Peyer's patch (tissue), 4 donors: ENCODE measurements at places on chromosomes 13 and 19.
A peak's percentile ranks its signal among the peaks of the same experiment; 100 is the strongest.

- H3K4me1 ChIP-seq, result no peaks in the 10 kb centered on the region
- DNase-seq, result no peak
- H3K4me3 ChIP-seq, result no peak overlapping the region
- no peaks in the 10 kb centered on the region for H3K36me3 ChIP-seq
- no peaks in the 10 kb centered on the region for H3K27me3 ChIP-seq
- no peak overlapping the region for H3K27ac ChIP-seq
Observed at GRCh38 chr13:105353654-105354053, 1181.8 kb downstream of the EFNB2 start.

DNA sequence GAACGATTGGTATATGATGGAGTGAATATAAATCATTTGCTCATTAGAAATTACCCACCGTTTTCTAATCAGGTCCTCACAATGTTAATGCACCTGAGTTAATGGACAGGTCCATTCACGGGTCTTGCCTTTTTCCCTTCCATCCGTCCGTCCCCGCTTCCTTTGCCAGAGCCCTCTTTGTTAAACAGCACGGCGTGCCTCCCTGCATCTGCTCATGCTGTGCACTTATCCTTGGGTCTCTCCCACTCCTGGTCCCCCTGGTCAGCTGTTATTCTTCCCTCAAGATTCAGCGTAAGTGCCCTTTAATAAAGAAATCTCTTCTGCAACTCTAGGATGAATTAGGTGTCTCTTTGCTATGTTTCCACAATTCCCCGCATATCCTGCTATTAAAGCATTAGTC lies 324.5 kb downstream of the DNAJC15 start:
- H3K4me3 ChIP-seq, result no peak overlapping the region
- no peak for DNase-seq
- no peaks in the 10 kb centered on the region for H3K27me3 ChIP-seq
- no peak overlapping the region for H3K27ac ChIP-seq

DNA sequence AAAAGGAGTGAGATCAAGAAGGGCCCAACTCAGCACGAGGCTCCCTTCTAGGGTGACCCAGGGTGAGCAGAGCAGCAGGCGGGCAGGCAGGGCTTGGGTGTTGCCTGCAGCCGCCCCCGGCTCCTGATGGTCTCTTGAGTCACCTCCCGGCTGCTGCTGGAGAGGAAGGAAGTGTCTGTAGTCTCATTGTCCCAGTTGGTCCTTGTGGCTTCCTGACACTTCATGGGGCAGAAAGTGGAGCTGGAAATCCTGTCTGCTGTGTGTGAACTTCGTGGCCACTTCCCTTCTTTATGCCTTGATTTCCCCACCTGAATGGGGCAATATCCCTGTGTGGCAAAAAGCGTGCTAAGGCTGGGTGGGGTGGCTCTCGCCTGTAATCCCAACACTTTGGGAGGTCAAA lies 2.5 kb downstream of the MAP1S start:
- no peak overlapping the region for H3K27ac ChIP-seq
- H3K4me1 ChIP-seq, result peaks cover 8% of the 10 kb centered on the region
- no peaks in the 10 kb centered on the region for H3K36me3 ChIP-seq
- no peak overlapping the region for H3K4me3 ChIP-seq
- no peak for DNase-seq
- H3K27me3 ChIP-seq, result no peaks in the 10 kb centered on the region

GRCh38 chr19:47352095-47352494 lies 3.0 kb downstream of the DHX34 start:
- H3K4me3 ChIP-seq, result no peak overlapping the region
- DNase-seq, result no peak
- no peaks in the 10 kb centered on the region for H3K27me3 ChIP-seq
- no peaks in the 10 kb centered on the region for H3K36me3 ChIP-seq
- H3K4me1 ChIP-seq, result no peaks in the 10 kb centered on the region

DNA sequence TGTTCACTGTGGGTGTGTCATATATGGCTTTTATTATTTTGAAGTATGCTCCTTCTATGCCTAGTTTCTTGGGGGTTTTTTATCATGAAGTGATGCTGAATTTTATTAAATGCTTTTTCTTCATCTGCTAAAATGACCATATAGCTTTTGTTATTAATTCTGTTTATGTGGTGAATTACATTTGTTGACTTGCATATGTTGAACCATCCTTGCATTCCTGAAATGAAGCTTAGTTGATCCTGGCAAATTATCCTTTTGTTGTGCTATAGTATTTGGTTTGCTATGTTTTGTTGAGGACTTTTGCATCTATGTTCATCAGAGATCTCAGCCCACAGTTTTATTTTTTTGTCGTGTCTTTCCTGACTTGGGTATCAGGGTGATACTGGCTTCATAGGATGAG lies 12.1 kb downstream of the GPC6 start:
- no peaks in the 10 kb centered on the region for H3K27me3 ChIP-seq
- H3K27ac ChIP-seq, result no peak overlapping the region
- no peaks in the 10 kb centered on the region for H3K36me3 ChIP-seq
- DNase-seq, result no peak

DNA sequence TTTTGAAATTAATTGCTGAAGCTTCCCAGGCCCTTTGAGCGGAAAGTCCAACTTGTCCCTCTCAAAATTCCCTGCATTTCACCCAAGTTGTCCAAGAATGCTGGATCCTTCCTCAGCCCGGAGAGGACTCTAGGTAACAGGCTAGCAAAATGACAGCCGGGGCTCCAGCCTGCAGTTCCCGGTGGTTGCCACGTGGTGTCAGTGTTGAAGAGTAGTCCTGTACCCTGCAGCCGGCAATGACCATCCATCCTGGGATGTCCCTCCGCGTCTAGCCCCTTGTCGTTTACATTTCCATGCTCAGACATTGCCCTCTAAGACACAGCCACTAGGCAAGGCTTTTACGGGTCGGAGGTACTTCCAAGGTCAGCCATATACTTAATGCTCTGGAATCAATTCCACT lies 31.4 kb upstream of the MTIF3 start:
- no peaks in the 10 kb centered on the region for H3K27me3 ChIP-seq
- no peak overlapping the region for H3K27ac ChIP-seq
- no peaks in the 10 kb centered on the region for H3K4me1 ChIP-seq
- no peaks in the 10 kb centered on the region for H3K36me3 ChIP-seq
- peak; percentile 61 for DNase-seq

DNA sequence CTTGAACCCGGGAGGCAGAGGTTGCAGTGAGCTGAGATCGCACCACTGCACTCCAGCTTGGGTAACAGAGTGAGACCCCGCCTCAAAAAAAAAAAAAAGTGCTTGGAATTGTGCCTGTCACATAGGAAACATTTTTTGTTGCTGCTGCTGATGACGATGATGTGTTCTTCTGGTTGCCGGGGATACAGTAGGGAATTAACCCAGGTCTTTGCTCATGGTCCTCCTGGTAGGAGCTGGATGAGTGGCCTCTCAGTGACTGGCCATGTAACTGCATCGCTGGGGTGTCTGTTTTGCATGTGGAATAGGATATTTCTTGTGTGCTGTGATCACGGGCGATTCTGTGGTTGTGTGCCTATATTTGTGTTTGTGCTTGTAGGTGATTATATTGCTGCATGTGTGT lies 4.7 kb upstream of the CNFN start:
- no peak overlapping the region for H3K27ac ChIP-seq
- no peak for DNase-seq
- H3K4me3 ChIP-seq, result no peak overlapping the region
- no peaks in the 10 kb centered on the region for H3K36me3 ChIP-seq

DNA sequence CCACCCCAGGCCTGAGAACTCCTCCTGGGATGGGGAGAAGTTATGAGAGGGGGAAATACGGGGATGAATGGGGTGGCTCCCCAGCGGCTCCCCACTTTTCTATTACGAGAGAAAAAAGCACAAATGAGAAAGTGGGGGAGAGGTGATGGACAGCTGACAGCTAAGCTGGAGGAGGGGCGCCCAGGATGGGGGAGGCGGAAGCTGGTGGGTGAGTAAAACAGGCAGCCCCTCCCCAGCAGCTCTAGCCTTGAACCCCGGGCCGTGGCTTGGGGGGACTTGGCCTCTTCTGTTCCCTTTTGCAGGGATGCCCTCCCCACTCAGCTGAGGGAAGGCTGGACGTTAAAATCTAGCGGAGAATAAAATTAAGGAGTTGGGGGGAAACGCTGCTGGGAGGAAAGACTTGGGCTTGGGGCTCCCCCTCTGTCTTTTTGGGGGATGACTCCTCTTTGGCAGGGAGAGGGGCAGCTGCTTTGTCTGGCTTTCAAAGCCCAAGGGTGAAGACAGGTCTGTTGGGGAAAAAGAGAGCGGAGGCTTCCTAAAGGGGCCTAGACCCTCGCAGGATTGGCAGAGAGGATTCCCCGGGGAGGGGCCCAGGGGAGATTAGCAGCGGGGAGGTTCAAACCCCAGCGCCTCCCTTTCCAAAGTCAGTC lies 1.4 kb upstream of the SAMD1 start:
- peaks cover 12% of the 10 kb centered on the region for H3K4me1 ChIP-seq
- H3K4me3 ChIP-seq, result peak overlapping the region; percentile 83
- H3K36me3 ChIP-seq, result peaks cover 19% of the 10 kb centered on the region
- DNase-seq, result peak; percentile 74
- no peaks in the 10 kb centered on the region for H3K27me3 ChIP-seq

GRCh38 chr19:50657712-50658440 lies 8.6 kb downstream of the C19orf81 start:
- H3K36me3 ChIP-seq, result no peaks in the 10 kb centered on the region
- peak; percentile 85 for DNase-seq
- no peak overlapping the region for H3K4me3 ChIP-seq
- no peak overlapping the region for H3K27ac ChIP-seq
- H3K4me1 ChIP-seq, result peaks cover 16% of the 10 kb centered on the region
- no peaks in the 10 kb centered on the region for H3K27me3 ChIP-seq

DNA sequence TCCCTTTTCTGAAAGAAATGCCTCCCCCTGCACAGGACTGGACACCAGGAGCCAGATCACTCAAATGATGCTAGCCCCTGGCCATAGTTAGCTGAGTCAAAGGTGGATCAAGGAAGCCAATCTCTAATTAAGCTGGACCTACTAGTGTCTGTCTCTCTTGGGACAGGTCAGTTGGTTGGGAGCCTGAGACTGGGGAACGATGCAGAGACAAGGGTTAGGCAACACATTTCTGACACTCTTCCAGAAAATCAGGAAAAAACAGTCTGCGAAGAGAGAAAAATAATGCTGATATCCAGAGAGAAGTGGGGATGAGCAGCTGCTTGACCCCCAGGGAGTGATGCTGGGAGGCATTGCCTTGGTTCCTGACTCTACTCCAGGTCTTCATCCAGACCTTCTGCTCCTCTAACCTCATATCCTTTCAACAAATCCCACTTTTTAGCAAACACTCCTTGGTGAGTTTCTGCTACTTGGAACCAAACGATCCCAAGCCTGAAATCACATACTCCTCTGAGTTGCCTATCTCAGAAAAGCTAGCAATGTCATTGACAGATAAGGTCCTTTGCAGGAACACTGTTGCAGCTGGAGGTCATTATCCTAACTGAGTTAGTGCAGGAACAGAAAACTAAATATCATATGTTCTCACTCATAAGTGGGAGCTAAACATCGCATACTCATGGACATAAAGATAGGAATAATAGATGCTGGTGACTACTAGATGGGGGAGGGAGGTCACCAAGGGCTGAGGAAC lies 369.7 kb downstream of the COG6 start:
- no peak overlapping the region for H3K4me3 ChIP-seq
- no peaks in the 10 kb centered on the region for H3K36me3 ChIP-seq
- H3K4me1 ChIP-seq, result no peaks in the 10 kb centered on the region

DNA sequence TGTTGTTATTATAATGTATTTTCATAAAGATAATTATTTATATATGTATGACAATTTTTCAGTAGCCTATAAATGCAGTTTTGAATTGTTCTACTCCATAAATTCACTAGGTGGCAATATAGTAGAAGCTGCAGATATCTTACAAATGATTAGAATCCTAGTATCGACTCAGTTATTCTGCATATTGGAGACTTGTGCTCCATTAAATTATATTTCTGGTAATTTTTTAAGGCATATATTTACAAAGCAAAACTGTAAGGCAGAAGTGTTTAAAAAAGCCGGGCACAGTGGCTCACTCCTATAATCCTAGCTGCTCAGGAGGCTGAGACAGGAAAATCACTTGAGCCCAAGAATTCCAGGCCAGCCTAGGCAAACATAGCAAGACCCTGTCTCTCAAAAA lies 58.7 kb downstream of the DPY19L3 start:
- no peak overlapping the region for H3K4me3 ChIP-seq
- H3K4me1 ChIP-seq, result no peaks in the 10 kb centered on the region
- no peak for DNase-seq
- H3K27me3 ChIP-seq, result no peaks in the 10 kb centered on the region
